ENCODE measurements at places on chromosomes 2 and 18.

GRCh38 chr18:9951022-9951859 lies 37.4 kb downstream of the VAPA start:
- DNase-seq, result peak; percentile 29

GRCh38 chr2:8424997-8425900 lies 256.6 kb upstream of the ID2 start:
- DNase-seq, result no peak

- no peak for DNase-seq
These were observed 107.7 kb upstream of the ATP8B1 start for GRCh38 chr18:57910817-57911216.

GRCh38 chr2:25473758-25474340 lies 132.1 kb upstream of the DNMT3A start:
- DNase-seq, result no peak

DNA sequence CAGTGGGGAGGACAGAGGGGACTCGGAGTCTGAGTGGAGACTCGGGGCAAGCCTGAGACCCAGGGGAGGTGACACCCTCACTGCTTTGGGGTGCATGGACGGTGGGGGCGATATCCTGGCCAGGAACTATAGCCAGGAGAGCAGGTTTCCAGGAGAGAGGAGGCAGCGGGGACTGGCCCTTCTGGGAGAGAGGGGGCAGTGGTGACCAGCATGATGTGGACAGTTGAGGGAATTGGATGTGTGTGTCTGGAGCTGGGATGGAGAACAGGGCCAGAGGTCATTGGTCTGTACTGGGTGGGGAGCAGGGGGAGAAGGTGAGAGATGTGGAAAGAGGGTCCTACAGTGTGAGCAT lies 63.6 kb downstream of the ACKR3 start:
- DNase-seq, result no peak

DNA sequence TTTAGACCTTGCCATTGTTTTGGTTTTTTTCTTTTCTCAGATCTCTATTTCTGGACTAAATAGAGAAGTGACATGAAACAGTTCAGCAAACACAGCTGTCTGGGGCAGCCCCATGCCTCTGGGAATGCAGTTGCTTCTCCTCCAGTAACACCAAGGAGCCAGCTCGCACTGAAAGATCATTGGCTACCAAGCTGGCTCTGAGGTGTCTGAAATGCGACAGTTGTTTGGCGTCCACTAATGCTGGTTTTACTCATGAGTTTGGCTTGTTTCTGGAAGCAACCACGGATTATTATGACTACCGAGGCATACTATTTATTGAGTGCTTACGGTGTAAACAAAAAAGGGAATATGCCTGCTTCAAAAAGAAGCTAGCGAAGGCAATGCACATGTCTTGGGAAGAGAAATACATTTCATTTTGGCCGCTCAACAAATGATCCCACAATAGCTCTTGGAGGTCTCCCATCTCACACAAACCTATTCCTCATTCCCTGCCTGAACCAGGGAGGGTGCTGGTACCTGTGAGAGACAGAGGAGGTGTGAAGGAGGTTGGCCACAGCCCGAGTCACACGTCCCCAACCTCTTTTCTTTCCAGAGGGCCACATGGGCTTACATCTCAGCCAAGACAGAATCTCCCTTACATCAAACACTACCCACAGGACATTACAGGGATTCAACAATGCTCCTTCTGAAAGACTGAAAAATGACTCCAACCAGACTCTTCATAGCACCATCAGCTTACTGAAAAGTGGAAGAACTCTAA lies 37.5 kb upstream of the NEB start:
- peak; percentile 80 for DNase-seq

- DNase-seq, result no peak
These were observed 18.0 kb downstream of the FBXO41 start for GRCh38 chr2:73266061-73266901.

DNA sequence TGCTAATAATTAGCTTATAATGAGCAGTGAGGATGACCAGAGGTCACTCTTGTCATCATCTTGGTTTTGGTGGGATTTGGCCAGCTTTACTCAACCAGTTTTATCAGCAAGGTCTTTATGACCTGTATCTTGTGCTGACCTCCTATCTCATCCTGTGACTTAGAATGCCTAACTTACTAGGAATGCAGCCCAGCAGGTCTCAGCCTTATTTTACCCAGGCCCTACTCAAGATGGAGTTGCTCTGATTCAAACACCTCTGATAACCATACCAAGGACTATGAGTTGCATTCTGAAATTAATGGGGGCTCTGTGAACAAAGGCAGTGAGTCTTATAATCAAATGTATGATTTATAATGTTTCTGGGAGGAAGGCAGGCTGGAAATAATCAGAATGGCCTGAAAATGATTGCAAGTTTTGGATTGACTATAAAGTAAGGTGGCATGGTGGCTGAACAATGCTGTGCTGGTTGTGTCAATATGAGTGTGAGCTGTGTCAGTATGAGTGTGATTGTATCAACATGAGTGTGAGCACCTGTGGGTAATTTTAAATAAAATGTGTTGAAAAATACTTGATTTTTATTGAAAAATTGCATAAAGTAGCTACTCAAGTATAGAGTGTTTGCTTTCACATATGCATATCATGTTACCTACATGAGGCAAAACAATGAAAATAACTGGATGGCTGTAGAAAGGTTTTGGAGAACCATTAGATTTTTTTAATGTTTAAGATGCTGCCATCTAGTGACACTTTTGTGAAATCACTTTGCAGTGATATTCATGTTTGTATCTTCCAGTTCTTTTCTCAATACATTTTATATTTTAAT lies 103.0 kb downstream of the KYNU start:
- DNase-seq, result peak; percentile 9

DNA sequence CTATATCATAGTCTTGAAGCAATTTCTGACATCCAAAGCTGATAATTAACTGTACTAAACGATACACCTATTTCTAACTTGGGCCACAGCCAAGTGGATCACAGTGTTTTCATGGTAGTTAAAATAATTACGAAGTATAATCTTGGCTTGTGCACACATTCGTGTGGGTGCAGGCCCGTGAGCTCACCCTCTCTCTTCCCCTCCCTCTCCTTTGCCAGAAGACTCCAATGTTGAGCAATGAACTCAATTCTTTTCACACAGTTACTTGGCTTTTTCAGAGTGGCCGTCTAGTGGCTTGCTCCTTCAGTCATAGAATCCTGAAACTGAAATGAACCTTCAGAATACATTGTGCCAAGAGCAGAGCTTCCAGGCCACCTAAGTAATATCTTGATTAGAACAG lies 178.7 kb downstream of the NCKAP5 start:
- no peak for DNase-seq

DNA sequence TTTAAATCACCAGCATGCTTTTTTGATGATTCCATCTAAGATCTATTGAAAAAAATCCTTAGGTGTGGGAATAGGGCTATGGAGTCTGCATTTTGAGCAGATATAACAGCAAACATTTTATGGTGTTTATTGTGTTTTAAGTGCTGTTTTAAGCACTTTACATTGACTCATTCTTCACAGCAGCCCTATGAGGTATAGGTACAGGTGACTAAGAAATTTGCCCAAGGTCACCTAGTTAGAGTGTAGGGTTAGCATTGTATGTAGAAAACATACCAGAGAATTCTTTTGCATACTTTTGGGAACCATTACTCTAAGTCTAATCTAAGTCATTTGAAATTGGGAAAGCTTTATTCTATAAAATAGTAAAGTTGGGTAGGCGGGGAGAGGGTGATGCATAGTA lies 31.3 kb downstream of the PPM1B start:
- no peak for DNase-seq

DNA sequence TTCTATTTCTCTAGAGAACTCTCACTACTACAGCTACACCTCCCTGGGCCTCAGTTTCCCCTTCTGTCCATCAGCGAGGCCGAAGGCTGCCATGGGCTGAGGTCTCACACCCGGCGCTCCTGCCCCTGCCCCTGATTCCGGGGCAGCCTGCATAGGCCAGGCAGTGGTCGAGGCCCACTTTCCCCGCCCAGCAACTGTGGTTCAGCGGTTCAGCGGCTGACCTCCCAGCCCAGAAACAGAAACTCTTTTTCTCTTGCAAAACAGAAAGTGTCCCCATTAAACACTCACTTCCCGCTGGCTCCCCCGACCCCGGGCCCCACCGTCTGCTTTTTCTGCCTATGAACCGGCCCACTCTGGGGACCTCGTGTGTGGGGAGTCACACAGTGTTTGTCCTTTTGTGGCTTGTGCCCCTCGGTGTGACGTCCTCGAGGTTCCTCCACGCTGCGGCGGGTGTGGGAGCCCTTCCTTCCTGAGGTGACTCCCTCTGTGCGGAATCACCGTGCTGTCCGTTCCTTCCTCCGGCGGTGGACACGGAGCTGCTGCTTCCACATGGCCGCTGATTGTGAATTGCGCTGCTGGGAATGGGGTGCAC lies 16.0 kb downstream of the PDCD1 start:
- no peak for DNase-seq

DNA sequence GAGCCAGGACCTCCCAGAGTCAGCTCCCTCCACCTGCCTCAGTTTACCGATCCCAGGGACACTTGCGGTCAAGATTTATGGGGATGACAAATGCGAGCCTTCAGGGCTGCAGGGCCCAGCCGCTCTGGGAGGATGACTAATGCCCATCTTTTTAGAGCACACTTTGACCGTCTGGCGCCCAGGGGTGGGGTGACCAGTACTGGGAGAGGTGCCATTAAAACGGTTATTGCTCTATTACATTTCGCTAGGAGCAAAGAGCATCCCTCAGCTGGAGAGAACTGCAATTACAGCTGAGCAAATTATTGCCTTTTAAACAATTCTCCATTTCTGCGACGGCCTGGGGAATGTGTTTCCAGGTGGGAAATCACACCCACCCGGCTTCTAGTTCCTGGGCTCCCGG lies 42.6 kb upstream of the HPCAL1 start:
- DNase-seq, result peak; percentile 16

- DNase-seq, result no peak
These were observed 600 bp upstream of the MAPRE2 start for GRCh38 chr18:35040638-35040987.

GRCh38 chr2:195451160-195451559 lies 205.9 kb upstream of the SLC39A10 start:
- DNase-seq, result peak; percentile 6

- DNase-seq, result no peak
These were observed 164.8 kb downstream of the PRKCE start for GRCh38 chr2:45816272-45816671.

DNA sequence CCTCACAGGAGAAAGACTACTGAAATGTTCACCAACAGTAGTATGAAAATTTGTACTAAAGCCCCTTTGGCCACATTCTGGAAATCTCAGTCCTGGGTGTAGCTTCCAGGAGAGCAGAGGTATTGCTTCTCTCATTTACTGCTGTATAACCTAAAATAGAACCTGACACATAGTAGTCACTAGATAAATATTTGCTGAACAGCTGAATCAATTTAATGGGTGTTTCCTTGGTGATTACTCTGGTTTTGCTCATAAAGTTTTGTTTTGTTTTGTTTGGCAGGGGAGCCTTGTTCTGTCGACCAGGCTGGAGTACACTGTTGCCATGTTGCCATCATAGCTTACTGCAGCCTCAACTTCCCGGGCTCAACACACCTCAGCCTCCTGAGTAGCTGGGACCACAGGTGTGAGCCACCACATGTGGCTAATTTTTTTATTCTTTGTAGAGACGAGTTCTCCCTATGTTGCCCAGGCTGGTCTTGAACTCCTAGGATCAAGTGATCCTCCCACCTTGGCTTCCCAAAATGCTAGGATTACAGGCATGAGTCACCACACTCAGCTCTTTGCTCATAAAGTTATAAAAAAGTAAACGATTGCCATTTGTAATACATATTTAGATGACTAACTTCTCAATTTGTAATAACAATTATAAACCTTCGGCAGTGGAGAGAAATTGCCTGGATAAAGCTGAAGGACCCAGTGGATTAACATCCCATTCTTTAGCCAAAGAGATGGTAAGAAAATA lies 11.5 kb upstream of the PARD3B start:
- DNase-seq, result peak; percentile 26

DNA sequence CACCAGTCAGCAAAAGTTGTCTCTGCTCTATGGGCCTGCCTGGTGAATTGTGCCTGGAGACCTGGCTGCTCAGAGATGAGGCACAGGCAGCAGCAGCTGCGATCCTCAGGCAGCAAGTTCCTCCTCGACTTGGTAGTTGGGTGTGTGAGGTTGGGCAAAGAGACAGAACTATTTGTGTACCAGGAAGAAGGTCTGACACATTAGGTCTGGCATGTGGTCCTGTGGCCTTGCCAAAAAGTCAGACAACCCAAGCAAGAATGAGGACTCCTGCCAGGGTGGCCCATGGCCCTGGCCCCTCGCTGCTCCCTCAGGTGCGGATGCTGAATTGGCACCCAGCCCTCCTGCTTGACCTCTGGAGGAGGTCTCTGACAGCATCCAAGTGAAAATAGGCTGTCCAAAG lies 192.7 kb downstream of the DYSF start:
- DNase-seq, result peak; percentile 45

DNA sequence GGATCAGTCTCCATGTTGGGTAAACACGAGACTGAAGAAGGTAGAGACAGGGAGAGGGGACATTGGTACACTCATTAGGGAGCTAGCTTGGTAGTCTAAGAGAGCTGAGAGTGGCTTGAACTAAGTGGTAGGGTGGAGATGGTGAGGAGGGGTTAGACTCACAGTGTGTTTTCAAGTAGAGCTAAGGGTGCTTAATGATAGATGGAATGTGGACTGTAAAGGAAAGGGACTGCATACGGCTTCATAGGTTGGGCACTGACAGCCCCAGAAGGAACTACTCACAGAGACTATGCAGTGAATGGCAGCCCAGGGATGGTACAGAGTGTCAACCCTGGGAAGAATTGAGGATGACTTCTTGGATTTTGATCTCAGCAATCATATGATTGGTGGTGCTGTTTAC lies 178.1 kb downstream of the CCDC85A start:
- no peak for DNase-seq

All from GM04504 (cell line).